K562 (cell line): ENCODE measurements at places on chromosomes 7 and 10. TPM values are rescaled to one million over a fixed set of nuclear protein-coding genes. Genes with fewer than 3 reads are reported as not detected.

DNA sequence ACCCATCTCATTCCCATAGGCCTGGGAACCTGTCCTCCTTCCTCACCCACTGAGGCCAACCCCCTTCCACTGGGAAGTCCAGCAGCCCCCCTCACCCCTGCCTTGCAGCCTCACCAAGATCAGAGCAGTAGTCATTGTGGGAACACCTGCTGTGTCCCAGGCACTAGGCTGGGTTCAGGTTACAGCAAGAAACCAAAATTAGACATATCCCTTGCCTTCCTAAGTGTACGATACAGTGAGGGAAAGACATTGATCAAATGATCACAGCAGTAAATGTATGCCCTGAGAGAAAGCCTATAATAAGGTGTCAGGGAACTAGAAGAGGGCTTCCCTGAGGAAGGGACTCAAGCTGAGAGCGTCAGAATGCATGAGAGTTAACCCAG is 17.0 kb upstream of the C10orf105 start:
- DNase-seq, result no peak

DNA sequence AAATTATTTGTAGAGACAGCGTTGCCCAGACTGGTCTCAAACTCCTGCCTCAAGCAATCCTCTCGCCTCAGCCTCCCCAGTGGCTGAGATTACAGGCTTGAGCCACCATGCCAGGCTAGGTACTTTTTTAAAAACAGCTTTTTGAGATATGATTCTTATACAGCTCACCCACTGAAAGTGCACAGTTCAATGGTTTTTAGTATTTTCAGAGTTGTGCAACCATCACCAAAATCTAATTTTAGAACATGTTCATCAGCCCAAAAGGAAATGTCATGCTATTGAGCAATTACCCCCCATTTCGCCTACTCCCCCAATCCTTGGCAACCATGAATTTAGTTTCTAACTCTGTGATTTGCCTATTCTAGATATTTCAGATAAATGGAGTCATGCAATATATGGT is 73.7 kb downstream of the EVX1 start:
- no peak for DNase-seq

DNA sequence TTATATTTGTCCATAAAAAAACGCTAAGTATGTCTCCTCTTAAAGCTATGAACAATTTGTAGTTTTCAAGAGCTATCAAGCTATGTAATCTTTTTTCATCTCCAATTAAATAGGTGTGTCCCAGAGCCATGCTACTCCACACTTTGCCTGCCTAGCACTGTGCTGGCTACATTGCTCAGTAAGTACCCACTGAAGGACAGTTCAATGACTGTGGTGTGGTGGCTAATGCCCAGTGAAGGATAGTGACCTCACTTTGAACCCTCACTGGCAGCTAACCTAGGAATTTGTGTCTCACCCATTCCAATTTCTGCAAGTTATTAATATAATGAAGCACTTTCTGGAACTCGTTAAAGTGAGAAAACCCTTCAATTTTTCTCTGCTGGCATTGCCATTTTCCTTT is 14.4 kb upstream of the TRUB1 start:
- DNase-seq, result no peak

GRCh38 chr7:141952461-141952860 is 5.7 kb upstream of the CLEC5A start:
- DNase-seq, result no peak

- no peak for DNase-seq
Measured at GRCh38 chr10:72001033-72001395, 36.8 kb downstream of the CHST3 start.

The NSMCE4A gene
- 39.4 and 41.1 TPM in 2 replicates for total RNA-seq

DNA sequence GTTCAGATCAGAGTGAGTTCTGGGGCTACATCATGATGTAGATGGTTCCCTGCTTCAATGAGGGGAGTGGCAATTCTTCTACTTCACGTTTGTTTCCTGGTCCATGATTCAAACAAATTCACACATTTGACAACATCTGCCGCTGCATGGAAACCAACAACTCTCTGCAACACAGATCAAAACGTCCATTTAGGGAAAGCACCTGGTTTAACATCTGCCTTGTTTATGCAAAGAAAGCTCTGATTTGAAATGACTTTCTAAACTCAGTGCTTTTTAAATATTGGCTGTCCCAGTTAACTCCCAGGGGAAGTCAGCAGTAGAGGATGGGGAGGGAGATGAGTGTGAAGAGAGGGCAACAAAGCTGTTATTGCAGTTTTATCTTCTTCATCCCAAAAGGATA is 93.8 kb downstream of the GAD2 start:
- DNase-seq, result no peak

DNA sequence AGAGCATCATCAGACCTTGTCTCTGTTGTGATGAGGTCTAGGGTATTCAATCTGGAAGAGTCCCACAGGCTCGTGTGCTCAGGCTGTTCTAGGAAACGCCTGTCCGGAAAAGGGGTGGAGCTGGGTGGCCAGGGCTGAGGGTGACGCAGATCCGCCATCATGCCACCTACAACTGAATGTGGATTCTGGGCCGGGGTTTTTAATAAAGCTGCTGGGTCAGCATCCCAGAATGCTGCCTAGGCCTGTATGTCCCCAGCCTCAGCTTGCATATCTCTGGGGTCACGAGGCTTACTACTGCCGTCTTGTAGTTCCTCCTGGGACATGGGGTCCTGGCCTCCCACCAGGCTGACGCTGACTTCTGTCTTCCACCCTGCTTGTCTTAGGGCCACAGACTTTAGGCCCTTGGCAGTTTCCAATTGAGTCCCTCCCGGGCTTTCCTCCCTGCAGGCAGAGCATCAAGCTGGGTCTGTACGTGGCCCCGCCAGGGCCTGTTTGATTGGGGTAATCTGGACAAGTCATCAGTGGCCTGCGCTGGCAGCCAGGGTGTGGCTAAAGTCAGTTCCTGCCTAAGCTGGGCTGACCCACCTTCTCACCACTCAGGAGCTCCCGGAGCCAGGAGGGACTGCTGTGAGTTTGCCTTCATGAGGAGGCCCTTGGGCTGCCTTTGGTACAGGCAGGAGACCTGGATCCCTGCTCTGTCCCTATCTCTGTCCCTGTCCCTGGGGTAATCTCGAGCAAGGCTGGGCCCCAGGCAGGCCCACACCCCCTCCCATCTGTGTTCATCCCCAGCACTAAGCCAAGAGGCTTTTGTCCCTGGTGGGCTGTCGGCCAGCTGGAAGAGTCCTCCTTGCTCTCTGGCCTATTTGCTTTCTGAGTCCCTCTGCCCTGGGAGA is 79.9 kb downstream of the ZMIZ1 start:
- DNase-seq, result peak; percentile 78

The UTF1 gene
- 0.16 and 0.35 TPM in 2 replicates for total RNA-seq

- no peak for DNase-seq
Measured at GRCh38 chr7:31123726-31124125, 71.6 kb downstream of the ADCYAP1R1 start.

DNA sequence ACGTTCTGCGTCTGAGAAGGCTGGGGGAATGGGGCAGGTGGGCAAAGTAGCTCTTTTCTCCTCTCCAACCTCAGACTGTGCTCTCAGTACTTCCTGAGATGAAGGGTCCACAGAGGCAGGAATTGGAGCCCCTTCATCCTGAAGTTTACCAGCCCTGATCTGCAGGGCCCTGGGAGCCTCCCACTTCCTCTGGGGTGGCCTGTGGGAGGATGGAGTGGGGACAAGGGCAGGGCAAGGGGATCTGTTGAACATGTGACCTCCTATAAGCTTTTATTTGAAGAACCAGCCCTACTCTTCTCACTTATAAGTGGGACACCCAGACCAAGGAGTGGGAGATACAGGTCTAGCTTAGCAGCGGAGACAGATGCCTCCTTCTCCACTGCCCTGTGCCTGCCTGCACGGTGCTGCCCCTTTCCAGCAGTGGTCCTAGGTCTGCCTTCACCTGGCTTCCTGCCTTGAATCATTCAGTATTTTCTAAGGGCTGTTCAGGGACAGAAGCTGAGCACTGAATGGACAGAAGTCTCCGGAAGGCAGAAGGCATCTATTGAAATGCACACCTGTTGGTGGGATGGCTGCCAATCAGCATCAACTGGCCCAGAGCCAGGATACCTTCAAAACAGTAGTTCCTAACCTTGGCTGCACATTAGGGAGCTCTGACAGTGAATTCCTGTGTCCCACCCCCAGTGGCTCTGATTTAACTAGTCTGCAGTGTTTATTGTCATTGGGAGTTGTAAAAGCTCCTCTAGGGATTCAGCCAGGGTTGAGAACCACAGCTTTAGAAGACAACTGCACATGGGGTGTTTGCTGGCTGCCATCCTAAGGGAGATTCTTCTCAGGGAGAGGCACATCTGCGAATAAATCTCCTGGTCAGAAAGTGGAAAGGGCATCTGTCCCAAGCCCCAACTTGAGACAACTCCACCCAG is 2.7 kb upstream of the ARHGAP22 start:
- DNase-seq, result no peak

The RABGEF1 gene
- 18.2 and 20.7 TPM in 2 replicates for total RNA-seq

- DNase-seq, result no peak
Measured at GRCh38 chr10:132910901-132911785, 31.2 kb downstream of the CFAP46 start.

GRCh38 chr7:47577321-47577919 is 4.5 kb downstream of the TNS3 start:
- DNase-seq, result no peak

- DNase-seq, result no peak
Measured at GRCh38 chr7:41889472-41889871, 186.6 kb upstream of the INHBA start.

DNA sequence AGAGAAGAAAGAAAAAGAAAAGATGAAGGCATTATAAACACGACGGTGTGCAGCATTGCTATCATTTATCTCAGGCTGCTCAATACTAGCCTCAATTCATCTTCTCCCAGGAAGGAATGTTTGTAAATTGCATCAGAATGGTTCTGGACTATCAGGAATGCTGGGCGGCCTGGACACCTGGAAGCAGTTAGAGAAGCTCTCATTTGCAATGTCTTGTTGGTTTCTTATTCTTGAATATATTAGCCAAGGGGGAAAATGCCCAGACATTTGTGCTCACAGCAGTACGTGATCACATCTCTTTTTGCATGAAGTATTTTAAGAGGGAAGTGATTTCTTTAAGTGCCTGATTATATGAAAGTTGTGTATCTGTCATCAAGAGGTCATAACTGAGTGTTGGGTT is 85.6 kb upstream of the IMMP2L start:
- no peak for DNase-seq

The RNF148 gene
- total RNA-seq, result not detected in 2 replicates

DNA sequence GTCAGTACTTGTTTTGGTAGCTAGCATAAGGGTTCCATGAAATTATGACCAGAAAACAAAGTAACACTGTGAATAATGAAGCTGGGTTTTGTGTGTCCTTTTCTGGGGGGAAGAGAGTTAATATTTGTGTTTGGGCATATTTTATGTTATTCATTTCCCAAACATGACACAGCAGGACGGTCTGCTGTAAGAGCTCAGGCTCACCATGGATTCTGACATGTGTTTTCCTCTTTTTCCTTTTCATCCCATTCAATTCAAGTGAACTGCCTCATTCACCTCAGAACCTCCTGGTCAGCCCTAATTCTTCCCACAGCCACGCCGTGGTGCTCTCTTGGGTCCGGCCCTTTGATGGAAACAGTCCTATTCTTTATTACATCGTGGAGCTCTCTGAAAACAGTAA is 685.9 kb downstream of the SDK1 start:
- DNase-seq, result no peak

- DNase-seq, result no peak
Measured at GRCh38 chr7:152615031-152615741, 60.8 kb downstream of the XRCC2 start.
